Activated CD4-positive, alpha-beta T cell treated with anti-CD3 and anti-CD28 coated beads for 36 hours (primary cell): ENCODE measurements at places on chromosomes 5 and 9.

DNA sequence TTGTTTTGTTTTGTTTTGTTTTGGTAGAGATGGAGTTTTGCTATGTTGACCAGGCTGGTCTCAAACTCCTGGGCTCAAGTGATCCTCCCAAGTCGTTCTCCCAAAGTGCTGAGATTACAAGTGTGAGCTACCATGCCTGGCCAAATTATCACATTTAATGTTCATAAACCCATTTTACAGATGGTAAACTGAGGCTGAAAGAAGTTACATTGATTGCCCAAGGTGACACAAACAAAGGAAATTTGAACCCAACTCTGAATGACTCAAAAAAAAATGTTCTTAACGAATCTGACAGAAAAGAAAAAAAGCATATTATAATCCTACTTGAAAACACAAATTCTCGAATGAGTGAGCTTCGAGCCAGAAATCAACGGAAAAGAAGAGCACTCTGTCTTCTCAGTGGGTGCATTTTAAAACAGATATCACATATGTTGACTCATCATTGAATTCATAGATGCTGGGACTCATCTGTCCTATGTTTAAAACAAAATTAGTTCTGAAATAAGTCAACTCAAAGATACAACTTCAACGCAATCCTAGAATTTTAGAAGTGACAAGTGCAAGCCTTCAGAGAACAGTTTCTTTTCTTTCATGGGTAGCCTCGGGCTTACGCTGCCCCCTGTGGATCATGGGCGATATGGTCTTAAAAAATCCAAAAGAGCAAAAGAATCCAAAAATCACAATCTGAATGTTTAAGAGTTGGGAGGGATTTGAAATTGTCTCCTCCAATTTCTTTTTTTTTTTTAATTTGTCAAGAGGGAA lies 28.4 kb downstream of the TIMD4 start:
- peak; percentile 80 for DNase-seq

DNA sequence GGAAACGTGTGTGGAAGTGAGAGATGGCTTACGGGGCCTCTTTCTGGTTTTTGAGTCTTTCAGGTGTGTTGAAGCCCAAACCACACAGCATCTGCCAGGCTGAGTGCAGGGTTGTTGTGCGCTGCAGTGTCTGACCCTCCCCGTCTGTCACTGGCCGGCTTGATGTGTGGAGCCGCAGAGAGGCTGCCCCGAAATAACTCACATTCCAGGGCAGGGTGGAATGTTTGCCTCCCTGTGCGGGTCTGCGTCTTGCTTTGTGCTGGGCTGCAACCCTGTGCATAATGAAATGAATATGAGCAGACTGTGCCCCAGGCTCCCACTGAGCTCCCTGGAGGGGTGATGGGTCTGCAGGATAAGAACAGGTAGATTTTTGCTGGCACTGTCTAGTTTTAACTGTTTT lies 9.9 kb upstream of the PLEKHG4B start:
- DNase-seq, result no peak

DNA sequence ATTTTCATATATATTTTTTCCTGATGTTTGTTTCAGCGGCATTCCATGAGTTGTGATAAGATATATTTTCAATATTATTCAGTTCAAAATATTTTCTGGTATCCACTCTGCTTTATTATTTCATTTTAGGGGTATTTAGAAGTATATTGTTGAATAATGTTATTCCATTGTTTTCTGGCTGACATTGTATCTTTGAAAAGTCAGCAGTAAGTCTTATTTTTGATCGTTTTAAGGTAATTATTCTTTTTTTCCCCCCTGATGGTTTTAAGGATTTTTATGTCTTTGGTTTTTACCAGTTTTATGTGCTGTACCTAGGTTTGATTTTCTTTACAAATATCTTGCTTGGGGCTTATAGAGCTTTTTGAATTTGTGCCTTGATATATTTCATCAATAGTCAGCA lies 6.6 kb upstream of the GLRA1 start:
- DNase-seq, result no peak

DNA sequence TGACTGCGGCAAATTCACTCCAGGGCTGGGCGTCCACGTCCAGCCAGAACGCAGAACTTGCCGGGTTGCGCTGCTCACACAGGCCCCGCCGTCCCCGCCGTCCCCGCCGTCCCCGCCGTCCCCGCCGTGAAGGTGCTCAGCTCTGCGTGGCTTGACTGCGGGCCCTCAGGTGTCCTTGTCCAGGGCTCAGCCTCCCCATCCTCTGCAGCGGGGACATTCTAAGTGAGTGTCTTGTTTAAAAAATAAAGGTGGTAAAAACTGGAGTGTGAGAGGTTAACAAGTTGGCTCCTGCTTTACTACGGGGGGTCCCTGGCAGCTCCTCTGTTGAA lies 14.9 kb downstream of the IRX4 start:
- no peak for DNase-seq

DNA sequence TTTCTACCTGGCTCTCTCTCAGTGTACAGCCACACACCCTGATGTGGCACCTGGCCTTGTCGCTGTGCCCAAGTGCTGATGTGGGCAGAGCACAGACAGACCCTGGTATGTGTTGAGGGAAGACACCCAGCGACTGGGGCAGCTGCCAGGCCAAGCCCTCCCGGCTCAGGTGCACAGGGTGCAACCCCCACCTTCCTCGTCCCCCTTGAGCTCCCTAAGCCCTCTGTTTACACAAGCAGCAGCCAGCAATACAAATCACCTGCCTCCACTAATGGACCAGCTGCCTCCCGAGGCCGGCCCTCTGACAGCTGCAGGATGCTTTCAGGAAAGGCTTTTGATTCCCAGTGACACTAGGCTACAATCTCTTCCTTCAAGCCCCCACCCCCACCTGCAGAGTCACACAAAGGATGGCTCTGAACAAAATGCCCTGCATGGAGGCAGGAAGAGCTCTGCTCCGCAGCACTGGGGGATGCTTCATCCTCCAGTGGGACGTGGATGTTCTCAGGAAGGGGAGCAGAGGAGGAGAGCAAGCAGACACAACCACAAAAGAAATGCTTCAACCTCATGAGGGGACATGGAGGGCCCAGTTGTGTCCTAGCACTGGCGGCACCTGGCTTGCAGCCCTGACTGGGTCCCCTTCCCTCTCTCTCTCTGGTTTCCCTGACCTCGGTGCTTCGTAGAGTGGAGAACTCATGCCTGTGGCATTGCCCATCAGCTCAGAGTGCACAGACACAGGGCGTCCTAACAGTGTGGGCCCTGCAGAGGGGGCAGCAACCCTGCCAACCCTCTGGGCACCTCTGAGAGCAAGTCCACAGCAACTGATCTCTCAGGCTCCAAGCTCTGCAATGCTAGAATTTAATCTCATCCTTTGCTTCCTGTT lies 140.8 kb downstream of the BARX1 start:
- no peak for DNase-seq

DNA sequence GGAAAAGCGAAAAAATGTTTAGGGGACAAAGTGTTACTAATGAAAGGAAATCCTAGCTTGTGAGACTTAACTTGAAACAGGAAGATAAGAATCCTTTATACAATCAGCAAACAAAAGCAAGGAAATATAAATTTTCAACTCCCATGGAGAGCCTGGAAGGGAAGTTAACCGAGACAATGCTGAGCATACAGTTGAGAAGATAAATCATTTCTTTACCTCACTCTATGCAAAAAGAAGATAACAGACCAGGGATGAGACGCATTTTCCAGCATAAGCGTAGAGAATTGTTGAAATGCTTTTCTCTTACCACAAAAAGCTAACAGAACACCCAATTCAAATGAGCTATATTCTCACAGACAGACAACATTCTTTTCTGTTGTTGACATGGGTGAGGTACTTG lies 309.6 kb downstream of the CWC27 start:
- DNase-seq, result no peak

GRCh38 chr5:16539169-16539666 lies 73.6 kb upstream of the ZNF622 start:
- no peak for DNase-seq

- DNase-seq, result no peak
These were observed 140.5 kb upstream of the PITX1 start for GRCh38 chr5:135174315-135175096.

GRCh38 chr5:96905864-96906263 lies 29.6 kb downstream of the ERAP2 start:
- DNase-seq, result no peak

- no peak for DNase-seq
These were observed 184.4 kb upstream of the FTMT start for GRCh38 chr5:121667292-121667691.

GRCh38 chr5:136808756-136809155 lies 443.4 kb upstream of the TRPC7 start:
- no peak for DNase-seq

DNA sequence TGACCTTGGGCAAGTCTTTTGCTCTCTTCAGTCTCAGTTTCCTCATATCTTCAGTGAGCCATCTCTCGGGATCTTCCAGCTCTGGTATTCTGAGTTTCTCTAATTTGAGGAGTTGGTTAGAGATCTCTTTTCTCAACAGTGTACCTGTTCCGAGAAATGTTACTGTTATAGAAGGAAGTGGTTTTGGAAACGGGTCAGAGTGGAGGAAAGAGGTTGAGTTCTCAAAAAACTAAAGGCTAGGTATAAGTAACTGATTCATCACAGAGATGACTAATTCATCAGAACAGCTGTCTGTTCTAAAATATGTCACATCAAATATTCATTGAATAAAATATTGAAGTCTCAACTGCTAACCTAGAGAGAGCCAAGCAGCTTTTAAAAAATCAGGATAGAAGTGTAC lies 106.6 kb downstream of the PALM2AKAP2 start:
- DNase-seq, result no peak

GRCh38 chr5:75338408-75338807 lies 1.4 kb downstream of the HMGCR start:
- DNase-seq, result no peak

DNA sequence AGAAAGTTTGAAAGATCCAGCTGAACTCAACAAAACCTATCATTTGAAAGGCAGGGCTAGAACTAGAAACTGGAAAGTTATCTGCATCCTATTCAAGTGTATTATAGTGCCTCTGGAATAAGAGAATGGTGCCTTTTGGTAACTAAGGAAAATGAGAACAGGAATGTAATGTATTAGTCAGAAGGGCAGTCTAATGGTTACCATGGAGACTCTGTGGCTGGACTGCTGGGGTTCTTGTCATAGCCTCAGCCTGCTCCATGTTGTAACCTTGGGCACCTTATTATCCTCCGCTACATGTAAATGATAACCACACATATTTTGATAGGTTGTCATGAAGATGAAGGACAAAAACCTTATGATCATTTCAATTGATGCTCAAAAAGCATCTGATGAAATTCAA lies 24.6 kb upstream of the IFNB1 start:
- DNase-seq, result no peak

DNA sequence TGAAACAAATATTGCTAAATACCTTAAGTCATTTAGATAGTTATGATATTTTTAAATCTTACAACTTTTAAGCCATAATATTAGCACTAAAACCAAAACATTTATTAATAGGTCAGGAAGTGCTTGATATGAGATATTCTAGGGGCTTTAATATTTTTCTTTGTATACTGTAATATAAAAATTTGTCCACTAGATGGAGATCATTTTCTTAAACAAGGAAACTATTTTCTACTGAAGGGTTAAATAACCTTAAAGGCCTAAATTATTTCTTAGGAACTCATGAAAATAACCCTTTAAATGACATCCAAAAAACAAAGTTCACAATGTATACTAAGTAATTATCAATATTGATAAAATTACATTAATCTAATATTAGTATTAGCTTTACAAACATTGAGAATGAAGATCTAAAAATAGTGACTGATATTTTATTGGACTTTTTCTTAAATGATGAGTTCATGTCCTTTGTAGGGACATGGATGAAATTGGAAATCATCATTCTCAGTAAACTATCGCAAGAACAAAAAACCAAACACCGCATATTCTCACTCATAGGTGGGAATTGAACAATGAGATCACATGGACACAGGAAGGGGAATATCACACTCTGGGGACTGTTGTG lies 635.7 kb downstream of the RAB3C start:
- no peak for DNase-seq

DNA sequence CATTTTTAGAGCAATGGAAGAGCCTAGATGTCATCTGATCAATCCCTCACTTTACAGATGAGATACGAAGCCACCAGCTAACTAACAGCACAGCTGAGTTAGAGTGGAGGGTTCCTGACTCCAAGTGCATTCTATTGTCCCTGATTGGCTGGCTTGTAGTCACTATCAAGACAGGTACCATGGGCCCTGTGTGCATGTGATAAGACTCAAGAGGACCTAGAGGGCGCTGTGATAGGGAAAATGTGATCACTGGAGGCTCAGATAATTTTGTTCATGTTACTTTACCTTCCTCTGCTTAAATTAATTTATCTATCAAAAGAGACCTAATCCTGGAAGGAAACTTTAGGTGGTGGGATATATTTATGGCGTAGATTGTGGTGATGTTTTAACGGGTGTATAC lies 19.5 kb upstream of the SNAPC3 start:
- DNase-seq, result peak; percentile 32

DNA sequence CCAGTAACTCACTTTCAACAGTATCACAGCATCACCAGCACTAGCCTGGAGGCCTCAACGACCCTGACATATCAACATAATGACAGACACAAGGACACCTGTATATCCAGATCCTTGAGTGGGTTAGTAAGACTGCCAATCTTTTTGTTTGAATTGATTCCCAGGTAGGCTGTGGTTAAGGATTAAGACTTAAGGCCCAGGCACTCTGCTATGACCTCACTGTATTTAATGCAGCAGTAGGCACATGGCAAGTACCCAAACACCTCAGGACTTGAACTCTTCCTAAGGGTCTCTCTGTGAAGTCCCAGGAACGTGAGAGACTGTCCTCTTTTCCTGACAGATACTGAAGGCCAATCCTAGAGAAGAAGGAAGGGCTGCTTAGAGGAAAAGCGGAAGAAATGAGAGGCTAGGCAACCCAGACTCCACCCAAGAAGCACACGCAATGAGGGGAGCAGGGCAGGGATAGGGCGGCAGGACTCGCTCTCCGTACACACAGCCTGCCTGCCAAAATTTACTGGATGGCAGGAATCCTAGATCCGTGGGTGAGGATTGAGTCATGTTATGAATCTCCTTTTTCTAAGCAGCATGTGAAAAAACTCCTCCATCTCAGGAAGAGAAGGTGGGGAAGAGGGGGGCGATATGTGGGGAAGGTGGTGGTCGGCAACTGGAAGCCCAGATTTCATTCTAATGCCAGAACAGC lies 93.4 kb downstream of the SIL1 start:
- no peak for DNase-seq

- DNase-seq, result no peak
These were observed 308.9 kb downstream of the SLIT3 start for GRCh38 chr5:168992016-168992415.

DNA sequence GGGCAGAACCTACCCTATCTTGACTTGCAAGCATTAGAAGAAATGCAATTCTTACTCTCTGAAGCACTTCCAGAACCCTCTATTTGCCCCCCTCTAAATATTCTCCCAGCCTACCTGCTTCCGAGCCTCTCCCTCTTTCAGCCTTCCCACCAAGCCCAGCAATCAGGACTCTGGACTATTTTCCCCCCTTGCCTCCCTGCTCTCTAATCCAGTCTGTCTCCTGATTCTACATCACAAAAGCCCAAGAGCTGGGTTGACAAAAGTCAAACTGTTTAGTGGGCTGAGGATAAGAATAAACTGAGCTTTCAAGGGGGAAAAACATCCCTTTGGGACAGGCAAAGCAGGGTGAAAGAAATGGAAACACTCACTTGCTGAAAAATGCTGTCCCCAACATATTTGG lies 123.2 kb upstream of the KIF2A start:
- no peak for DNase-seq
